ENCODE measurements at places on chromosomes 6 and 20.

GRCh38 chr6:52760105-52760765 is 3.0 kb downstream of the GSTA2 start:
- no peak for DNase-seq

GRCh38 chr6:130993292-130993765 is 69.7 kb downstream of the EPB41L2 start:
- DNase-seq: no peak

GRCh38 chr6:3280866-3281465 is 22.2 kb downstream of the PSMG4 start:
- DNase-seq: no peak

GRCh38 chr20:44279228-44279627 is 31.8 kb downstream of the FITM2 start:
- no peak for DNase-seq

DNA sequence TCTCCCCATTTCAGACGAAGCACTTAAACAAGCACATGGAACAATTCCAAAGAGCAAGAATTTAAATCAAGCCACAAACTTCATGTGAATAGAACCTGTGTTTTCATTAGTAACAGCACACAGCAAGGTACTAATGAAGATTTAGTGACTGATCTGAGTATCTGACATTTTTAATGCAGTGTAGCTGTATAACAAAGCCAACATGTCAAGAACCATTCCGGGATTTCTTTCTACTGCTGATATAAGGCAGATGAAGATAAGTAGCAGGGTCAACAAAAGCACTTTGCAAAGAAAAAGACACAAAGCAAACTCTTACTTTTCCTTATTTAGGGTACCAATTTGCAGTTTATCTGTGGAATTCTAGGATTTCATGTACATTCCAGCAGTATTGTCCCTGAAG is 11.3 kb downstream of the SLC17A5 start:
- no peak for DNase-seq

GRCh38 chr6:39361657-39362486 is 39.4 kb upstream of the KCNK16 start:
- peak; percentile 26 for DNase-seq

- no peak for DNase-seq
These were observed 78.2 kb downstream of the TCP11 start for GRCh38 chr6:35062676-35063574.

DNA sequence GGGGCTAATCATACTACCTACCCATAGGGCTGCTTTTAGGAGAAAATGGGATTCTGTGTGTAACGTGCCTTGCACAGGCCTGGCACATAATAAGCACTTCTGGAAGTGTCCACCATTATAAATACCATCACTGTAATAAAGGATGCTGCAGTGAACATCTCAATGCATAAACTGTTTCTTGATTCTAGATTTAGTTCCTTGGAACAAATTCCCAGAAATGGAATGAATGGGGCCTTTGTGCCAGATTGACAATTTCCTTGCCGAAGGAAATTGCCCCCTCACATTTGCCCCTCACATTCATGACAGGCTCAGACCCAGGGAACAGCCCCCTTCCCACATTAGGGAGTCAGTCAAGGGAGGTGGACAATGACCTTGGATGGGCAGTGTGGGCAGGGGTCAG is 29.2 kb downstream of the BPIFB4 start:
- DNase-seq: no peak

GRCh38 chr20:15047601-15048000 is 710.2 kb upstream of the FLRT3 start:
- no peak for DNase-seq

DNA sequence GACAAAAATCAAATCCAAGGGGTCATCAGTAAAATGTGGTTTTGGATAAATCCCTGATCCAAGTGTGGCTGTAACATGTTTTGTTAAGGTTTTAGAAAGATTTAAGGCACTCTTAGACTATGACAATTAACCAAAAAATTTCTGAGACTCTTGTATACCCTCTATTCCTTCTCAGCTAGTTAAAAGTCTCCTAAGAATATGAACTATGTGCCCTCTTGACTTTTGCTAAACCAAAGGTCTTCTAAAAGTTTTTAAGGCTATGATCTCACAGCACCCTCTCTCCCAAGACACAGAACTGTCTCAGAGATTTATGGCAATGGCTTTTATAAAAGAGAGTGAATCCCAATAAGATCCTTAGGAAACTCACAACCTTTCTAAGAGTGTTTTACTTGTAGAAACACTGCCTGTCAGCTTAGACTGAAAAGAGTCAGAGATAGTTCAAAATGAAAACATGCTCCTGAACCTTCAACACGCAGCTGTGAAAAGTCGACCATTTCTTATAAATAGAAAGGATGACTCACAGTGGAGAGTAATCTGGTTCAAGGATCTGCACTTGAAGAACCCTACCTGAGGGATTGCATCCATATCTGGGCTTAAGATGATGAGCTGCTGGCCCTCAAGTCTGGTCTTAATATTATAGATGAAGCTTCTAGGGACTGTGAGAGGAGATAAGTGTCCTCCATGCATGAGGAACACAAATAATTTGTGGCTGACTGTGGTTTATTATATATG is 388.4 kb upstream of the GJE1 start:
- DNase-seq: no peak

DNA sequence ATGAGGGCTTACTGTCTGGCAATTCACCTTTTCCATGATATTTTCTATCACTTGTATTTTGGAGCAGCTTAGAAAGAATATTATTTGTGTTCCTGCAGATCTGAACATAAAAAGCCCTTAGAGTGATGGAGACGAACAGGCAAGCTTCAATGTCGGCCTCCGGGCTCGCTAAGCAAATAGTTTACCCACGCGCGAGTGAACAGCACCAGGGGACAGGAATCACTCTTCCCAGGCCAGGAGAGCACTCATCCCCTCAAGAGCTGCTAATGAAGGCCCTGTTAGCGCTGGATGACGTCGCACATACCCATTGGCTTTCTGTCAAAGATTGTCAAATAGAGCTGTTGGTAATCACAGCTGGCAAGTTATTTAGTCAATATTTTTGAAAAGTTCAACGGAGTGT is 395.7 kb downstream of the ZFAND3 start:
- no peak for DNase-seq

DNA sequence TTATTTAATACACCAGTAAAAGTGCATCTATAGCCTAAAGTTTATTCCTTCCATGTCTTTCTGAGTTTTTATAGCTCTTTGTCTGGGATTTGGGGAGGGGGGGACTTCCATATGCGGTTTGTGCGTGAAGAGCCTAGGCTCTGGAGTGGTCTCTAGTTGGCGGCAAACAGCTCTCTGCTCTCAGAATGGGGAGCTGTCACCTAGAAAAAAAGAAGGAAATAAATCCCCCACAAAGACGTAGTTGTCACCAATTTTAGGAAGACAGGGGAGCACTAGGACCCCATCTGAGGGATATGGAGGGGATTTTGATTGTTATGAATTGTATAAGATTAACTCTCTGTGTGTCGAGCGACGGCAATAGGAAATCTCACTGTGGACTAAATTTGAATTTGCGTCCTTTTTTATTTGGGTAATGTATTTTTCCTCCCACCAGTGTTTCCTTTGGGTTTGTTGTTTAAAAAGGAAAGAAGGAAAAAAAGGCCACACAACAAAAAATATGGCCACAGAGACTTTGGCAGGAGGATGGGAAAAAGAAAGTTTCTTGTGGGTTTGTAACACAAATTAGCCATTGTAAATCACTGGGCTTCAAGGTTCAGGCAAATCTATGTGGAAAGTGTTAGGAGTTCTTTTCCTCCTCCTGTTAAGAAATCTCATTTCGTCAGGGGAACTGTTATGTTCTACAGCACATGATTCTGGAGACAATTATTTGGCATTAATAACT is 7.4 kb downstream of the POU3F2 start:
- no peak for DNase-seq

- DNase-seq: no peak
These were observed 440.0 kb upstream of the NOX3 start for GRCh38 chr6:155895641-155896040.

DNA sequence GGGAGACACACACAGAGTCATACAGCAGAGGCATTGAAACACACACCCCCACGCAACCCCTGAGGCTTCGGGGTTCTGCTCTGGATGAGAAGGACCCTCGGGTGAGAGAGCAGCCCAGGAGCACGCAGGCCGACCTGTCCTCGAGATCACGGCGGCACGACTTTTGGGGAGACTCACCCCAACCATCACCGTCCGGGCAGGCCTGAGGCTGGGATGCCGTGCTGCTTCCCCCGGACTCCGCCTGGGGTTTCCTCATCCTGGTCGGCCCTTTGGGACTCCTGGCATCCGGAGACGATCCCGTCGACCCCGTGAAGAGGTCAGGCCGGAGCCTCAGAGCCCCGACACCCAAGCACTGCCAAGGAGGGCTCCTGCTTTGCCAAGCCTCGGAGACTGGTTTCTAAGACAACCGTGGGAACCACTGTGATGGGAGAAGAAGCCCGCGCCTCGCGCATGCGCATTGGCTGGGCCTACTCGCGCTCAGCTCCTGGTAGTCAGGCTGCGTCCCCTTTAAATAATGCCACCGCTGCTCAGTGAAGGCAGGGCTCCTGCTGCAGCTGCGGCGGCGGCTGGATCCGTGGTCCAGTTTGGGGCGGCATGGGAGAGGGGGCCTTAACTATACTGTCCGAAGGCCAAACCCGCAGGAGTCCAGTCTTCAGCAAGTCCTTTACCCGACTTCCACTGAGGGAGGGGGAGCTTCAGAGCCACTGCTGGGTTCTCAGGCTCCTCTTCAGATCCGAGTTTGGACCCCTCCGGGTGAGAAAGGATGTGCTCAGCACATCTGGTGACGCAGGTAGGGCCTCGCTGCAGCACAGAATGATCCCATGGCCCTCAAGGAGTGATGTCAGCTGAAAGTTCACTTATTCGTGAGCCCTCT is 171.4 kb upstream of the ZNF337 start:
- DNase-seq: no peak

GRCh38 chr6:43060034-43060754 is 763 bp downstream of the KLC4 start:
- DNase-seq: no peak

- DNase-seq: no peak
These were observed 717.8 kb upstream of the HS3ST5 start for GRCh38 chr6:115060581-115060980.

DNA sequence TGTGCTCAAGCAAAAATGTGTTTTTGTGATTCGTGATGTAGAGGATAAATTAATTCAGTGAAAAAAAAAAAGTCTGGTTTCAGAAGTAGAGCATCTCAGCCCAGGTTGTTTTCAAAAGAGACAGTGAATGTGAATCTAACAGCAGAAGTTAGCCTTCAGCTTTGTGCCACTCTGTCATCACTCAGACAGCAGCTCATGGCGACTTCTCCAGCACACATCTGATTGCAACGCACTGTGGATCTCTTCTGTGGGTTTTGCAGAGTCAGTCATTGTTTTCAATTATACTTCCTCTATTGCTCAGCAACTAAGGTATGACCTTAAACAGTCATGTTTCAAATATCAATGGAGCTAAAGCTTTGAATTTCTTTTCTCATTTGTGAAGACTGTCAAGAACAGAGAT is 335.5 kb upstream of the POU3F2 start:
- no peak for DNase-seq

DNA sequence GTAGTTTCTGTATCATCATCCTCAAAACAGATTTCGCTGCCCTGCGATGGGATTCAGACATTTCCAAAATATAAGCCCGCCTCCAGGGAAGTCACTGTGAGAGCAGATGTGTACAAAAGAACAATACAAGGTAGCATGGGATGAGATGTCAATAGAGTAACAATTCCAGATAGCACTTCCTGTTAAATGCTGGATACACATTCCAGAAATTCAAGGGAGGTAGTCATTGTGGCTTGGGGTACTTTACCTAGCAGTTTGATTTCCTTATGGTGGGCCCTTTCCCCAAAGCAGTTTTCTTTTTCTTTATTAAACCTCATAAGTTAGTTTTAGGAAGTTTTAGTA is 2.5 kb downstream of the RNF217 start:
- DNase-seq: no peak

DNA sequence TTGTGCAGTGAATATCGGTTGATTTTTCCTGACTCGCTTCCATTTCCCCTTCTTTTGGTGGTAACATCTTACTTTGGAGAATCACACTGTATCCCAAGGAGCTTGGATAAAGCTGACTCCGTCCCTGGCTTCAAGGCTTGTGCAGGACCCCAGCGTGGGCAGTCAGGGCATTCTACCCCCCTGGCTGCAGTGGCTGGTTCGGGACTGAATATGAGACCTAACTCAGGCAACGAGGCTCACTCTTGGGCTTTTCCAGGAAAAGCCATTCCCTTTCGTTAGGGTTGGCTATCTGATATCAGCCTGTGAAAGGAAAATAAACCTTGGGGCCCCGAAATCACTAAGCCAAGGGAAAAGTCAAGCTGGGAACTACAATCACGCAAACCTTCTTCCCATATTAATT is 30.1 kb upstream of the GJA1 start:
- DNase-seq: no peak

- DNase-seq: no peak
These were observed 10.7 kb upstream of the PRR18 start for GRCh38 chr6:166318649-166319600.

DNA sequence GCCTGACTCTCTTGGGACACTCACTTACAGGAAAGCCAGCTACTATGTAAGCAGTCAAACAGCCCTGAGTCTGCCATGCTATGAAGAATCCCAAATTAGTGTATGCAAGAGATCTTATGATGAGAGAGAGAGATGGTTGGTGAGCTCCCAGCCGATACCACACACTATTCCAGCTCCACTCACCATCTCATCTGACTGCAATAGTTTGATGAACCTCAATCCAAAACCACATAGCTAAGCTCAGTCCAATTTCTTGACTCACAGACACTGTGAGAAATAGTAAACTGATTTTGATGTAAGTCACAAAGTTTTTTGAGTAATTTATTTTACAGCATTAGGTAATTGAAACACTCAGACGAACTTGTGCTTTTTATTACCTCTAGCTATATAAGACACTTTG is 441.4 kb downstream of the COL12A1 start:
- DNase-seq: no peak

GRCh38 chr6:85464260-85464644 is 14.4 kb downstream of the NT5E start:
- no peak for DNase-seq

- DNase-seq: peak; percentile 13
These were observed 26.3 kb downstream of the C6orf89 start for GRCh38 chr6:36912030-36912454.

DNA sequence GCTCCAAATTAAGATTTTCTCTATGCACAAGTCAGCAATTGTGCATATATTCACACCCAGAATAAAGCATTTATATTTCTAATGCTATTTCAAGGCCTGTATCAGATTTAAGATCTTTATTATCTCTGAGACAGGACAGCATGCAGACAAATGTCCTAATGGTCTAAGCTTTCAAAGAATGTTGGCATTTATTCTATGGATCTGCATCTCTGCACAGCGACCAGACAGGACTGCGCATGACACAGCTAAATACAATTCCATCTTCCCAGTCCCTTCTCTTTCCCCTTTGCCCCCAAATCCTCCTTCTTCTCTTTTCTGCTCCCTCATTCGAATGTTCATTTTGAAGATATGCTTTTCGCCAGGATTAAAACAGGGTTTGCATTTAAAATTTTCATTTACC is 478.5 kb downstream of the PKHD1 start:
- DNase-seq: no peak
